ENCODE measurements at places on chromosomes 4 and X.

DNA sequence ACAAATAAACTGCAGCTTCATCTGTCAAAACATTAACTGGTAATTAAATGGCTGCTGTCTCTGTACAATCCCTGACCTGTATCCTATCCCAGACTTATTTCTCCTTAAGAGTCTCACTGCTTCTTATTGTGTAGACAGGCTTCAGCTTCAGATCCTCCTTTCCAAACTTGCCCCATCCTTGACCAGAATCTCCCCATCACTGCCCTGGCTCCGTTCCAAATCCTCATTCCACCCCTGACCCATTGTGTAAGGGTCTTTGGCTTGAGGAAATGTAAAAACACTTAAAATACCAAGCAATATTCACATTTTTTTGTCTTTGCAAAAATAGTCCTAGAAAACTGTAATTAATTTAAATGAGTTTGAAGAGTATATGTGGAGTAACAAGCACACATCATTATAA is 152.6 kb upstream of the VEGFC start:
- DNase-seq = no peak

GRCh38 chr4:57214654-57215411 is 104.6 kb upstream of the IGFBP7 start:
- no peak for DNase-seq

DNA sequence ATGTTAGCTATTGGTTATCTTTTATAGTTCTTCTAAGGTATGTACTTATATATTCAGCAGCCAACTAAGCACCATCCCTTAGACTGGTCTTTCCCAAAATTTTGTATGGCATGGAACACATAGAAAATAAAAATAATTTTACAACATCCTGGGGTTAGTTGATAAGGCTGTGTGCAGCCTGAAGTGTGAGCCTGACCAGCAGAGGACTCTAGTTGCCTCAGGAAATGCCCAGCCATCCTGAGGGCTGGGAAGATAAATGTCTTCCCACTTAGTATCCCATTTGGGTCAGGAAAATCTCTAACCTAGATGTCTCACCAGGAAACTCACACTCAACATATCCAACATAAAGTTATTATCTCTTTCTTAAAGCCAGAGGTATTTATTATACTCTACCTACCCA is 251.4 kb upstream of the POF1B start:
- DNase-seq = no peak

DNA sequence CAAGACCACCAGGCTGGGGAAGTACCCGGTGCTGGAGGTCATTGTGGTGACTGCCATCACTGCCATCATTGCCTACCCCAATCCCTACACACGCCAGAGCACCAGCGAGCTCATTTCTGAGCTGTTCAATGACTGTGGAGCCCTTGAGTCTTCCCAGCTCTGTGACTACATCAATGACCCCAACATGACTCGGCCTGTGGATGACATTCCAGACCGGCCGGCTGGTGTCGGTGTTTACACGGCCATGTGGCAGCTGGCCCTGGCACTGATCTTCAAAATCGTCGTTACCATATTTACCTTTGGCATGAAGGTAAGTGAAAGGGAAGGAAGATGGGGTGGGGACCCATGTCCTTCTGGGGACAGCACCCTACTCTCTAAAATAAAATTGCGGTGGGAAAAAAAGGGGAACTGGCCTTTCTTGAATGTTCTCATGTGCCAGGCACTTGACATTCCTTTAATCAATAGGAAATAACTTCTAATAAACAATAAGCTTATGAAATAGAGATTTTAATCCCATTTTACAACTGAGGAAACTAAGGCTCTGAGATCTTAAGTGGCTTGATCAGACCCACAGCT is 51.6 kb downstream of the CLCN4 start:
- no peak for DNase-seq

GRCh38 chr4:95694411-95694810 is 145.5 kb upstream of the PDHA2 start:
- no peak for DNase-seq

GRCh38 chr4:95674521-95674981 is 125.8 kb upstream of the UNC5C start:
- DNase-seq = no peak

GRCh38 chrX:71885099-71885498 is 25.5 kb upstream of the NHSL2 start:
- no peak for DNase-seq

GRCh38 chr4:54290980-54291379 is 61.9 kb downstream of the PDGFRA start:
- DNase-seq = no peak

GRCh38 chr4:110224142-110224541 is 25.7 kb upstream of the ELOVL6 start:
- DNase-seq = no peak

GRCh38 chrX:123773258-123773988 is 40.6 kb upstream of the THOC2 start:
- no peak for DNase-seq

DNA sequence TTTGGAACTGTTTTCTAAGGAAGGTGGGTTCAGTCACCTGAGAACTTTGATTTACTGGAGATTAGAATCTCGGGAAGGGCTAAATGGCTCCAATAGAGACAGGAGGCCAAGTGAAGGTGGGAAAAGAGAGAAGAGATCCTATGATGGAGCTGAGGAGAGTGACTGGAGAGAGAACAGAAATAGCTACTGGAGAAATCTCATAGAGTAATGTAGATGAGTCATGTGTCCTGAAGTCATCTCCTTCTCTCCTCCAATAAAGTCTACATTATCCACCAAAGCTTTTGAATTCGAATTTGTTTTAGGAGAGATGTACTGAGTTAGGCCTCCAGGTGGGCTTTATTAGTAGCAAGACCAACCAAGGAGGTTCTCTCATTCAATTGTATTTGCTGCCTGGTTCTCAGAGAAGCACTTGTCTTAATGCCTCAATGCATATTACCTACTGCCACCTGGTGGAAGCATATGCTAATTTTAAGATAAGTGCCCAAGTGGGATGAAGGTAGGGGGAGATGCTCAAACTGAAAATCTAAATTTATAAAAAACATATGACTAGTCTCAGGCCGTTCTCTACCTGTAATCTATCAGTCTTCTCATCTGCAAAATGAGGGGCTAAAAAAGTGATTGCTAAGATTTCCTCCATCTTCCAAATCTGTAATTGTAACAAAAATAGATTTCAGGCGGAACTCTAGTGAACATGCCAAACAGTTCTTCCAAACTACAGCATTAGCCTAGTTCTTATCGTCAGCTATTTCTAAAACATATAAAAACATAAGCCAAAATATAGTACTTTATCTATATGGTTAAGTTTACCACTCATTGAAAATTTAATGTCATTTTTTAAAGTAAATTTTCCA is 24.4 kb downstream of the TXK start:
- no peak for DNase-seq

DNA sequence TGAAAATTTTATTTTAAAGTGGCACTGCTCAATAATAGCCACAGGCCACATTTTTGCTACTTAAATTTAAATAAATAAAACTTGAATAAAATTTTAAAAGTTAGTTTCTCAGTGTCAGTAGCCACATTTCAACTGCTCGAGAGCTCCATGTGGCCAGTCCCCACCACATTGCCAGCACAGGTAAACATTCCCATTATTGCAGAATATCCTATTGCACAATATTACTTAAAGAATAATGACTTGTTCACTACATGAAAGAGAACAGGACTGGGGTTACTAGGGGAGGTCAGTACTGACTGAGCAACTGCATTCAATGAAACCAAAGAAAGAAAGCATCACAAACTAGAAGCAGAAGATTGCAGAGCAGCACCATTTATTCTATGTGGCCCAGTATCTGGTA is 2201.6 kb upstream of the TENM3 start:
- no peak for DNase-seq

GRCh38 chrX:69082055-69082752 is 83.0 kb downstream of the PJA1 start:
- DNase-seq = no peak

DNA sequence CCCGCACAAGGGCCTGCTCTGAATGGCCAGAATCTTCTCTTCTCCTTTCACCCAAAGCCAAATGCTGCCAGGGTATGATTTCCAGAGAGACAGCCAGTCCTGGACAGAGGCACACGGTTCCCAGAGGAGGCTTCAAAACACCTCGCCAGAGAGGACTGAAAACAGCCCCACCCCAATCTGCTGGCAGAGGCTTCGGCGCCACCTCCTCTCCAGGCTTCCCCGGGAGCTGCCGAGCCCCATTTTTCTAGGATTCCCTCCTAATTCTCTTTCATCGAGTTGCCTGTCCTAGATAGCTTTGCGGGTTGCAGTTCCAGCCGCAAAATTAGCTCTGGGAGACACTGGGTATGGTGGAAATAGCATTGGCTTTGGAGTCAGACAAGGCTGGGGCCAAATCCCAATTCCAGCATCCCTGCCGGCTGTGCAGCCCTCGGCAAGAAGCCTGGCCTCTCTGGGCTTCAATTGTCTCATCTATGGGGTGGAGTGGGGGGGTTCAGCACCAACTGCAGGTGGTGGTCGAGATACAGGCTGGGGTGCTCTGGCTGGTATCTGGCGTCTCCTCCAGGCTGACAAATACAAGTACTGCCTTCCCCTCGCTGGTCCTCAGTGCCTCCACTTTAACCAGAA is 22.6 kb downstream of the PPP2R2C start:
- DNase-seq = no peak

DNA sequence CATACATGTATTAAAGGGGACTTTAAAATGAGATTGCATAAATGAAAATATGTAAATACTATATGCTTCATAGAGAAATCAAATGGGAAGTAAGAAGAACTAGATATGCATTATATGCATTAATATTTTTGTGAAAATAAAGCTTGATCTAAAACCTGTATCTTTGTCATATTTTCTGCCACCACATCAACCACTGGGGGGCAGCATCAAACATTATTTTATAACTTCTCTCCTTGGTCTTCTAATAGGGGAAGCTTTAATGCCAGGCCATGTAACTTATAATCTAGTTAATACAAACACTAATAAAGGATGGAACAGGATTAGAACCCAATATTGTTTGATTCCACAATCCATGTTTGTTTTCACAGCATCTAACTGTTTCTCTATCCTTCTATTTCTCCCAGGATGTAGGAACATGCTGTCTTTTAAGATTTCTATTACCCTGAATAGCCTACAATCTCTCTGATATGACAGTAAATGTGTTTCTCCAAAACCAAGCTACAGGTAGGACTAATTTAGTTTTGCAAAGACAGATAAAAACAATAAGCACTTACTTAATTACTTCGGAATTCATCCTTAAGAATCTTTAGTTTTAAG is 10.0 kb downstream of the QRFPR start:
- DNase-seq = no peak

DNA sequence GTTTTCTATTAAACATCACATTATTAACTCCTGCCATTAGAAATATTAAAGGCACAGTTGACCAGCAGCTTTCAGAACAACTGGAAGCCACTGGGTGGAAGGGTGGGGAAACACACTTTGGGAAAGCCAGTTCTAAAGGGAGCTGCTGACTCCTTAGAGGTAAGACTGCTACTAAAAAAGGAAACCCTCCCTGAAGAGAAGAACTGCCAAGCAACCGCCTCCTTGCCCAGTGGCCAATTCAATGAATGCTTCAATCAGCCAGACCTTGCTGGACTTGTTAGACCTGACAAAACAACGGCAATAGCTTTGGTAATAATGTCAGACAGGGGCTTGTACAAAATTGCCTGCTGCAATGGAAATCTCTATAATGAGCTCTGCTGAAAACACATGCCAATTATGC is 15.6 kb downstream of the OPHN1 start:
- no peak for DNase-seq

GRCh38 chr4:721261-722168 is 15.9 kb downstream of the PCGF3 start:
- no peak for DNase-seq

GRCh38 chr4:98501383-98501782 is 157.0 kb downstream of the TSPAN5 start:
- DNase-seq = no peak

GRCh38 chr4:40099010-40099409 is 42.4 kb downstream of the N4BP2 start:
- DNase-seq = no peak

GRCh38 chrX:40097141-40097503 is 636 bp downstream of the BCOR start:
- peak; percentile 11 for DNase-seq

DNA sequence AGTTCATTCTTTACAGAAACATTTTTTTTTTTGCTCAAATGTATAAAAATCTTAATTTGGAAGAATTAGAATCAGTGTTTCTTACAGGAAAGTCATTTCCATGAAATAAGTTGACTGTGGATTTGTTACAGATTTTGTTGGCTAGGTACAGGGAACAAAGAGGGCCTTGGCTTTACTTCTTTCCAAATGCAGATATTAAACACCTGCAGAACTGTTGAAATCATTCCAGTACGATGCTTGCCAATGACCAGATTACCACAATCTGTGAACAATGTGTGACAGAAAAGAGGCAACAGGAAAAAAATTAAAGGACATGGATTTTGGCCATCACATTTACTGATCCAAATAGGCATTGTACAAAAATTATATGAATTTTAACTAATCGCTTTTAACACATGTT is 70.8 kb downstream of the ANXA10 start:
- no peak for DNase-seq

GRCh38 chr4:184453365-184454160 is 20.8 kb downstream of the IRF2 start:
- peak; percentile 37 for DNase-seq

DNA sequence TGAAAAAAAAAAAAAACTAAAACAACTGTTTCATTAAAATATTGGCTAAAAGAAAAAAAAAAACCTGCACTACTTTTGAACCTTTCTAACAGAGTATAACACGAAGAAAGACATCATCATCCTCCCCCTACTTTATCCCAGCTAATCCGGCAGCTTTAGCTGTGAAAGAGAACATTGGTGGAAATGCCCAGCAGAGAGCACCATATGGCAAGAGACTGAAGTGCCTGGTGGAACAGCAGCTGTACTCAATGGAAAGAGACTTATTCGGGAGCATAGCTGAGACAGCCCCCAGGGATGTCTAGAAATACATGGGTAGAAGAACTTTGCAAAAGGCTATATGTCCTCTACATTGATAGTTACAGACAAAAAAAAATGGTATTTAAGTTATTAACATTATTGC is 30.3 kb downstream of the STPG2 start:
- DNase-seq = no peak

DNA sequence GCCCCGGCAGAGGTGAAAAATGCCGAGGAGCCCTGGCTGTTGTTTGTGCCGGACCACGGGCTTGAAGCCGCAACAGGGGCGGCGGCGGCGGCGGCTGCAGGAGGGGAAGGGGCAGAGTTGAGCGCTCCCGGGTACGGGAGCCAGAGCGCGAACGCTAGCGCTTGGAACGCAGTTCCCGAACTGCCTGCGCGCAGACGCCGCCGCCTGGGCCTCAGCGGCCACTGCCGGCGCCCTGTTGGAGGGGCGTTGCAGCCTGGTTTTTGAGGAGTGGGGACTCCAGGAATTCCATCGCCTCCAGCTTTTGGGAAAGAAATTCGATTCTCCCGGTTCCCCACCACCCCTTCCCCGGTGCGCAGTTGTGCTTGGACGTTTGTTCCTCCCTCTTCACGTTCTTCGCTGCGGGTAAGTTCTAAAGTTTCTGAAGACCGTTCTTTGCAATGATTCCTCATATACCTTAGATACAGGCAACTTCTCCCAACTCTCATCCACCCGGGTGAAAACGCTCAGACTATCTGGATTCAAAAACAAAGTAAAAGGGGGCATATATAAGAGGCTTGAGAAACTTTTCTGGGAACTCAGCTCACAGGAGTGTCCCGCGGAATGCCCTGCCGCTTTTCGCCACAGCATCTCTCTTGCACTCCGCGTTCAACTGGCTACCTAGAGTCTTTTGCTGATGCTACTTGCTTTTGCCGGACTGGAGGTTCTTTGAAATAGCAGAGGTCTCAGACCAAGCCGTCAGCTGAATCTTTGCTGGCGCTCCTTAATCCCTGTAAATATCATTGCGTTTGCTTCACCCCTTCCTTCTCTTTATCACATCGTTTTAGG is 1.0 kb downstream of the FAT4 start:
- DNase-seq = no peak

- DNase-seq = no peak
These were observed 99.7 kb downstream of the FIP1L1 start for GRCh38 chr4:53477038-53477565.
